ENCODE measurements at places on chromosomes 1 and 21.
A peak's percentile ranks its signal among the peaks of the same experiment; 100 is the strongest.

DNA sequence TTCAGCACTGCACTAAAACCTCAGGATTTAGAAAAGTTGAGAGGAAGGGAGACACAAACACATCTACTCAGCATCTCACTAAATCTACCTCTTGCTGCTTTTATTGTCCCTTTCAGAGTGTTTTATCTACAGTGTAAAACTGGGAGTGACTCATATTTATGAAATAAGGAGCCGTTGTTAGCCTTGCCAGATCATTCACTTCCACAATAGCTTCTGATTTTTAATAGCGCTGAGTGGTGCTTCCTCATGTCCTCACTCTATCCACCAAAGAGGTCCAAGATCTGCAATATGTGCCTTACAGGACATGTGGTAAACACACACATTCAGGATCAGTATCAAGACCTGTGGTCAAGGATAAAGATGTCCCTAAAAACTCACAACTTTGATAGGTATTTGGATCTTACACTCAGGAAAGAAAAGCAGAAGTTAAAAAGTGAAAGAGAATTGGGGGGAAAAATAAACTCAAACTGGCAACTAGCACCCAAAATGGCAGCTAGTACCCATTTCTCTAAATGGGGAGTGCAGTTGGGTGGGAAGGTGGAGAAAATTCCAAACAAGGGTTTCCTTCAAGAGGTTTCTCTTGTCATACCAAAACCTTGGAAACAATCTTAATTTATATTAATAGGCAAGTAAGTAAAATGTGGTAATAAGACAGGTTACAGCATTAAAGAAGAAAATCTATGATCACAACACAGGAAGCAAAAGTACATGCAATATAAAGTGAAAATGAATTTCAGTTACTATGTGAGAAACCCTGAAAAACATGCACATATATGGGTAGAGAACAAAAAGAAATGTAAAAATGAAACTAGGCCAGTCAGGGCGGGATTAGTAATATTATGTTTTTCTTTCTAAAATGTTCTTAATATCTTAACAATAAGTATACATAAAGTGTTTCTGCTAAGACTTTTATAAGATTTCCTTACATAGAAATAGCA is 15.9 kb downstream of the DUSP10 start:
- peaks cover 73% of the 10 kb centered on the region for H3K36me3 ChIP-seq
- no peaks in the 10 kb centered on the region for H3K27me3 ChIP-seq
- H3K4me3 ChIP-seq = peak overlapping the region; percentile 43
- DNase-seq = no peak
- peak overlapping the region; percentile 87 for H3K27ac ChIP-seq

DNA sequence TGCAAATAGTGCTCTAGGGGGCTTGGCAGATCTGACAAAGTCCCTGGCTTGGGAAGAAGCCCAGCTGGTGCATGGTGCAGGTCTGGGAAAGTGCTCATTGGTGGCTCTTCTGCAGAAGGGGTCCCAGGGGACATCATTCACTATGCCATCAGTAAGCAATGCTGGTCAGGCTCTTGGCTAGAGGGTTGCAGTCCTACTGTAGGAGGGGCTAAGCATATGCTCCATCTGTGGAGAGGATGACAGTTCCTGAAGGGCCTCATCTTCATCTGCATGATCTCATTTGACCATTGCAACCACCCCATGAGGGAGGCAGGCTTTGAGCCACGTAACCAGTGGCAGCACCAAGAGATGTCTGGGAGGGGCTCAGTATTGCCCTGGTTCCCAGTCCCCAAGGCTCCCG is 31.5 kb upstream of the VASH2 start:
- DNase-seq = no peak
- no peak overlapping the region for H3K4me3 ChIP-seq
- H3K27ac ChIP-seq = no peak overlapping the region

DNA sequence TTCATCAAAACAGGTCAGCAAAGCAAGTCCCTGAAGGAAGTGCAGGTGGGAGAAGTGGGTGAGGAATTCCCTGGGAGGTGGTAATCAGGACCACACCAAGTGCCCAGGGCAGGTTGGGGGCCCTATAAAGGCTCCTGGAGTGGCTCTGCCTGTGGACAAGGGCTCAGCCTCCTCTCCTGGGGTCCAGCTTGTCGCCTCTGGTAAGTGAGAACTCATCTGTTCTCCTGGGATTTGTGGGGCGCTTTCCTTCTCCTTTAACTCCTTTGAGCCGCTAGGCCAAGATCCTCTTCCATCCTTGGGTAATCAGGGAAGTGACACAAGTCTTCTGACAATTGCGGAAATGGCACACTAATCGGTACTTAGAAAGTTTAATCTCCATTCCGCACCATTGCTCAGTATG is at the start of gene SPRR4:
Gene SPRR4 (plus strand): TSS at position 154 of the 400 bp plus-strand sequence. CDS start 1,243 bp downstream, outside the sequence.
- H3K27me3 ChIP-seq = peaks cover 10% of the 10 kb centered on the region
- peak within 1 kb of the TSS; percentile 44 for H3K27ac ChIP-seq
- H3K36me3 ChIP-seq = no peaks in the 10 kb centered on the region

- H3K4me1 ChIP-seq = no peaks in the 10 kb centered on the region
- no peak for DNase-seq
- no peaks in the 10 kb centered on the region for H3K36me3 ChIP-seq
- no peak overlapping the region for H3K4me3 ChIP-seq
- H3K27ac ChIP-seq = no peak overlapping the region
These were observed 124.2 kb upstream of the HNRNPU start for GRCh38 chr1:244988521-244988920.

DNA sequence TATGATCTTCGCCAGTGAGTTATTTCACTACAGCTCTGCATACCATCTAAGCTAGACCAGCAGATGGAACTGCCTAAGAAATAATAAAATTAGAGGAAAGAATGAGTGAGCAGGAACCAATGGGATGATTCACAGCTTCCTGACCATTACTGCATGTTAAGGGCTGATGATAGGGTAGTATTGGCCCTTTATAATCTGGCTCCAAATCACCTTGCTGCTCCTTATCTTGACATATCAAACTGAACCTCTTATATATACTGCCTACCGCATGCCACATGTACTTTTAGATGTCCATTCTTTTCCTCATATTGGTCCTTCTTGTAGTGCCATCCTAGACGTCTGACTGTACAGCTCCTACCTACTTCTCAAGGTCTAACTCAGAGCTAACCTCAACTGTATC is 524.4 kb downstream of the DPYD start:
- H3K27me3 ChIP-seq = no peaks in the 10 kb centered on the region
- no peaks in the 10 kb centered on the region for H3K4me1 ChIP-seq
- no peak overlapping the region for H3K27ac ChIP-seq
- no peak for DNase-seq

GRCh38 chr1:48581270-48581669 is 109.3 kb upstream of the SPATA6 start:
- no peaks in the 10 kb centered on the region for H3K4me1 ChIP-seq
- no peak for DNase-seq
- H3K36me3 ChIP-seq = no peaks in the 10 kb centered on the region
- no peak overlapping the region for H3K4me3 ChIP-seq
- H3K27ac ChIP-seq = no peak overlapping the region

DNA sequence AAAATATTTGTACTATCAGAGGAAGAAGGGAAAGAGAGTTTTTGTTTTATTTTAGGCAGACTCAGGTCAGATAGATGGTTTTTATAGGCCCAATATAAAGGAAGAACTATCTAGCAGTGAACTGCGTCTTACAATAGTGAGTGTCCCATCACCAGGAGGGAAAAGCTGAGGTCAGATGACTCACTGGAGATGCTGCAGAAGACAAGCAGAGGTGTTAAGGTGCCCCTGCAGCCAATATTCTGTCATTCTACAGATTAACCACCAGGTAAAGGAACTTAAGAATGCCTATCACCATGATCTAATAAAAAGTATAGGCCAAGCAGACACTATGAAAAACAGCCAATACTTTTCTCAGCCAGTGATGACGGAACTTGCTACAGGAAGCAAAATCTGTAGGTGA is 29.6 kb downstream of the IVNS1ABP start:
- H3K4me1 ChIP-seq = peaks cover 35% of the 10 kb centered on the region
- peaks cover 23% of the 10 kb centered on the region for H3K36me3 ChIP-seq
- DNase-seq = no peak
- no peaks in the 10 kb centered on the region for H3K27me3 ChIP-seq
- H3K27ac ChIP-seq = no peak overlapping the region

- H3K36me3 ChIP-seq = peaks cover 49% of the 10 kb centered on the region
- no peak overlapping the region for H3K4me3 ChIP-seq
- H3K4me1 ChIP-seq = no peaks in the 10 kb centered on the region
- H3K27ac ChIP-seq = no peak overlapping the region
- DNase-seq = no peak
These were observed 49.4 kb downstream of the MAN1A2 start for GRCh38 chr1:117416546-117417125.

DNA sequence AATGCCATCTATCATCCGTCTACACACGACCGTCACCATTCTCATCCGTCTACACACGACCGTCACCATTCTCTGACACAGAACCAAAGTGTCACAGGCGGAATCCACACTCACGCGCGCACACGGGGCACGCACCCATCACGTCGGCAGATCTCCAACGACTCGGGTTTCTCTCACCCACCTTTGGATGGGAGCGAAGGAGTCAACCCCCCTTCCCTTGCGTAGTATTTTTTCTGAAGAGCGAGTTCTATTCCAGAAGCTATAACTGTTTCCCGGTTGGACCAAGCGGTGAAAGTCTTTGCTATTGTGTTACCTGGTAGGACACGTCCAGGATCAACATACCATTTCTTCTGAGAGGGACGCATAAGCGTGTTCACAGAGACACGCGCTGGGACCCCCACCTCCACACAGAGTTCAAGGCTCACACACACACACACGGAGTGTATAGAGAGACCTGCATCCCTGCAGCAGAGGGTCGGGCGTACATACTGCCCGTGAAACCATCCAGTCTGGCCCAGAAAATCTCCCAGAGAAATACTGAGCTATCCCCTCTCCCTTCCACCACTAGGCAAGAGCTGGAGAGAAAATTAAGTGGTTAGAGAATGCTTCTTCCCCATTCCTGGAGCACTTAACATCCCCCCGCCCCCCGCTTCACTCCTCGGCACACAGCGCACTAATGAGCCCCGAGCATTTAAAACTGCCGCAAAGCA is 741 bp downstream of the DUSP10 start:
- no peaks in the 10 kb centered on the region for H3K27me3 ChIP-seq
- peaks cover 32% of the 10 kb centered on the region for H3K36me3 ChIP-seq
- no peak overlapping the region for H3K4me3 ChIP-seq
- peak; percentile 50 for DNase-seq
- peaks cover 17% of the 10 kb centered on the region for H3K4me1 ChIP-seq

DNA sequence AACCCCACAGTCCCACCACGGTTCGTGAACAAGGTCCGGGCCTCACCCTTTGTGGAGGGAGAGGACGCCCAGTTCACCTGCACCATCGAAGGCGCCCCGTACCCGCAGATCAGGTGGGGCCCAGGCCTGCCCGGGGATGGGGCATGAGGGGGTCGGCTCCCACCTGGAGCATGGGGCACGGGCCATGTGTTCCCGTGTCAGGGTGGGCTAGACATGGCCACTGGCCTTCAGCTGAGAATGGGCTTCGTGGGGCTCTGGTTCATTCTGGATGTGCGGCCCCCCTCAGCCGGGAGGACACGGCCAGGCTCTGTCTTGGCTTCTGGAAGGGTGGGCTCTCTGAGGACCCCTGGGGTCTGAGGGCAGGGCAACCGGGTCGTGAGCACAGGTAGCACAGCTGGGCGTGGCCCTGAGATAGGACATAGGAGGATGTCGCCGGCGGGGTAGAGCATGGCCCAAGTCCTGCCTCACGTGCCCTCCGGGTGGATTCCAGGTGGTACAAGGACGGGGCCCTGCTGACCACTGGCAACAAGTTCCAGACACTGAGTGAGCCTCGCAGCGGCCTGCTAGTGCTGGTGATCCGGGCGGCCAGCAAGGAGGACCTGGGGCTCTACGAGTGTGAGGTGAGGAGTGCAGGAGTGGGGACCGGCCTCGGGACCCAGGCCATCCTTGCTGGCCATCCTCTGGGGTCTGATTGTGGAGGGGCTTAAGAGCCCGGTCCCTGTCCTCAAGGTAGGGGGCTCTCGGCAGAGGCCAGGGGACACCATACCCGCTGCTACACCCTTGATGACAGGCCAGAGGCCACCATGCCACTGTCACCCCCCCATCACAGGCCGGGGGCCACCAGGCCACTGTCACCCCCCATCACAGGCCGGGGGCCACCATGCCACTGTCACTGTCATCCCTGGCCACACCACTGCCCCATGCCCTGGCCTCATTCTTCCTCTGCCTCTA is 55.5 kb downstream of the TRIM11 start:
- H3K27me3 ChIP-seq = peaks cover 4% of the 10 kb centered on the region
- H3K4me3 ChIP-seq = no peak overlapping the region
- no peaks in the 10 kb centered on the region for H3K36me3 ChIP-seq

DNA sequence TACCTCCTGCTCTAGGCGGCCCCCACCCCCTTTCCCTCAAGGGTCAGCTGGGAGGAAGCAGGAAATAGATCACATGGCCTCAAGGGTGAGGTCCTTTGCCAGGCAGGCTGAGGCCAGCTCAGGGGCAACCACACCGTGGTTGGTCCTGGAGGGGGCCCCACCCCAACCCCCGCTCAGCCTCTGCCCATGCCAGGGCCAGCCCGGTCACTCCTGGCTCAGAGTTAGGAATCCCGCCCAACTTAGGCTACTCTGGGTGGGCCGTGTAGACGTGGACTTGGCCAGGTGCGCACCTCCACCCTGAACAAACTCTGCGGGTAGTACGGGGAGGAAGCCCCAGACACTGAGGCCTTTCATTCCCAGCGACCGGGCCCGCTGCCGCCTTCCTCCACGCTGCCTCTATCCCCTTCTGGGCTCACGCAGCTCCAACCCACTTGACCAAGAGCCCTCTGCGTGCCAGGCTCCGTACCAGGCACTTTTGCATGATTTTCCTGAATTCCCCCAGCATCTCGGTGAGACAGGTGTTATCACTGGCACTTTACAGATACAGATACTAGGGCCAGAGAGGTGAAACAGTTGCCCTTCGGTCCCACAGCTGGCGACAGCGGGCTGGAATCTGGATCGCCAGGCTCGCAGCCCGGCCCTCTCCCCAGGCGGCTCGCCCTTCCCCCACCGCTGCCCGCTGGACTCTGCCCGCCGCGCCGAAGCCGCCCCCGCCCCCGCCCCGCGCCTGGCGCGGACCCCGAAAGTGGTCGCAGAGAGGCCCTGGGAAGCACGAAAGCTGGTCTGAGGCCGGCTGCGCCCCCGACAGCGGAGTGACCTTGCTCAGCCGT is 769 bp downstream of the GALE start:
- H3K4me1 ChIP-seq = peaks cover 24% of the 10 kb centered on the region
- H3K4me3 ChIP-seq = peak overlapping the region; percentile 93
- DNase-seq = peak; percentile 50
- peak overlapping the region; percentile 90 for H3K27ac ChIP-seq
- H3K27me3 ChIP-seq = no peaks in the 10 kb centered on the region

DNA sequence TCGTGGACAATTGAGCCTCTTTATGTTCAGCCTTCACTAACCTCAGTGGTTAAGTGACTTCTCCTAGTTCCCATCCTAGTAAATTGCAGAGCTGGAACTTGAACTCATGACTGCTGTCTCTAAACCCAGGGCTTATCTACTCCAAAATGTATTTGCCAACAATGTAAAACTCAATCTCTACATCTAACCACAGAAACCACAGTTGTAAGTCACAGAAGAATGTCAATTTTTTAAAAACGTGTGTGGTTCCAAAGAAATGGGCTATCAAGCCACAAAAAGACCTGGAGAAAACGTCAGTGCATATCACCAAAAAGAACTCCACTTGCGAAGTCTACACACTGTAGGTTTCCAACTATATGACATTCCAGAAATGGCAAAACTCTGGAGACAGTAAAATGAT is 172.6 kb upstream of the HMCN1 start:
- no peaks in the 10 kb centered on the region for H3K27me3 ChIP-seq
- peaks cover under 1% of the 10 kb centered on the region for H3K36me3 ChIP-seq
- H3K4me1 ChIP-seq = peaks cover 53% of the 10 kb centered on the region
- peak overlapping the region; percentile 46 for H3K27ac ChIP-seq
- DNase-seq = no peak
- no peak overlapping the region for H3K4me3 ChIP-seq

GRCh38 chr1:152048416-152049009 is 11.7 kb upstream of the S100A11 start:
- H3K27ac ChIP-seq = peak overlapping the region; percentile 98
- H3K27me3 ChIP-seq = peaks cover 19% of the 10 kb centered on the region
- H3K4me3 ChIP-seq = peak overlapping the region; percentile 70
- H3K36me3 ChIP-seq = no peaks in the 10 kb centered on the region
- peaks cover 54% of the 10 kb centered on the region for H3K4me1 ChIP-seq

Measured in activated naive CD4-positive, alpha-beta T cell treated with anti-CD3 and anti-CD28 coated beads, Interleukin-2, amount 10 ng/mL, durations not matched to agents 7 days and 5 days (primary cell).